ENCODE measurements at places on chromosomes 1 and 21.

DNA sequence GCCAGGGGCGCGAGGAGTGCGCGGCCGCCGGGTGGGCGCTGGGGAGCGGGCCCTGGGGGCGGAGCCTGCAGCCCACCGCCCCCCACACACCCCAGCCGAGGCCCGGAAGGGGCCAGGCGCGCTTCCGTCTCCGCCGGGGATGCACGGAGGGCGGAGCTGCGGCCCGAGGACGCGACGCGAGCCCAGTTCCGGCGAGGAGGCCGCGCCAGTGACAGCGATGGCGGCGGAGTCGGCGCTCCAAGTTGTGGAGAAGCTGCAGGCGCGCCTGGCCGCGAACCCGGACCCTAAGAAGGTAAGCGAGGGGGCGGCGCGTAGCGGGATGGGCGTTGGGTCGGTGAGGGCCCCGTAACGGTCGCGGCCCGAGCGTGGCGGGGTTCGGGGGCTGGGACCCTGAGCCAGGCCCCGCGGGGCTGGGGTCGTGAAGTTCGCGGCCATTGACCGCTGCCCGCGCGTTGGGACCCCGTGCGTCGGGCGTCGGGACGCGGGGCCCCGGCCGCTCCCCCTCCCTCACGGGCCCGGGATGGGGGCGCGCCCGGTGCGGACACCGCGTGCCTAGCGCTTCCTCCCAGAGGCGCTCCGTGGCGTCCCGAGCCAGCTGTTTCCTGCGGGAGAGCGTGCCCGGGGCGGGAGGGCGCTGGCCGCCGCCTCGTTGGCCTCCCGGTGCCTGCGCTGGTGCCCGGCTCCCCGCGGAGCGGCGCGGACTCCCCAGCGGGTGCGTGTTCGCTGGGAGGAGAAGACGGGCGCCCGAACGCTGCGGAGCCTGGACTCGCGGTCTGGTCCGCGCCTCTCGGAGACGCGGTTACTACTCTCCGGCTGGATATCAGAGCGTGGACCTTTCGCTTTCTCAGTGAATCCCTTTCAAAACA lies at the start of gene ELOA:
TSS of gene ELOA (plus strand) at position 185 of the 866 bp plus-strand sequence. CDS start at position 218, 33 bp downstream.
- no peak for DNase-seq

DNA sequence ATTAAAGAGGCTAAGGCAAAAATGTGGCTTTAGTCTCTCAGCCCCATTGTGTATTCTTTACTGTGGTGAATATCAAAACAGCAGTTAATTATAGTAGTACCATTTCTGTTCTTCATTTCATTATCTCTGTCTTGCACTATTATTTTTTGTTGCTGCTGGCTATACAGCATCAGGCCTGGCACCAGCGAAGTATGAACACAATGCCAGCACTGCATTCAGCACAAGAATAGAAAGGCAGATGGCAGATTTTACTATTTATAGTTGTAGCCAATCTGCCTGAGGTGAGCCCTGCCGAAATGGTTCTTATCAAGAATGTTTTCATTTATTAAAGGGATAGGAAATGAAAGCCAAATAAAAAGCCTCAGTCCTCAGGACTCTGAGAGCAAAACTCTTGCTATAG lies 72.1 kb downstream of the GPR52 start:
- DNase-seq: no peak

DNA sequence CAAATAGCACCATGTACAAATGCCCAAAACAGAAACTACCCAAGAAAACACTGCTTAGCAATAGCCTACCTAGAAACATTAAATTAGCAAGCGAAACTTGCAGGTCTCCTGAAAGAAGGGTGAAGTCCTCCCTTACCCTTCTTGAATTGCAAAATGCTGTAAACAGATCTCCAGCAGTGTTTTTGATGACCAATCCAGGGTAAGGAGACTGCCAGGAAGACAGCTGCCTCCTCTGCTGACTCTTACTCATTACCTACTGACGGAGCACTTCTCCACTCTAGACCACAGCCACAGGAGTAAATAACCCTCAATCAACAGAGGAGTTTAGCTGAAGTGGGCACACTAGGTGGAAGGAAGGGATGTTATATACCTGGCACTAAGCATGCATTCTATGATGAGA lies 32.2 kb upstream of the GADD45A start:
- DNase-seq: peak; percentile 47

DNA sequence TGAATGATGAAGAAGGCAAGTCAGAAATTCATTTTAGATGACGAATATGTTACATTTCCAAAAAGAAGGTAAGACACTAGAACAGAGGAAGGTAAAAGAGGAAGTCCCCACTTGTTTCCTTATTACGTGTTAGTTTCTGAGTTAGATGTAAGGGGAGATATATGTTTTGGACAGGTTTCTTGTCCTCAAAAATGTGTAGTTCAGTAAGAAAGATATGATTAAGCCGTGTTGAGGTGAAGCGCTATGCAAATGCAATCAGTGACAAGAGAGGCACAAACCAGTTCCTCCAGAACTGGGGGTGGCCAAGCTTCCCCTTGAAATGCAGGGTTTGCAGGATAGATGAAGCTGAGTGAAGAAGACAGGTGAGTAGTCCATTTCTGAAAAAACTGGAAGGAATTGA lies 293.3 kb upstream of the RUNX1 start:
- DNase-seq: no peak

DNA sequence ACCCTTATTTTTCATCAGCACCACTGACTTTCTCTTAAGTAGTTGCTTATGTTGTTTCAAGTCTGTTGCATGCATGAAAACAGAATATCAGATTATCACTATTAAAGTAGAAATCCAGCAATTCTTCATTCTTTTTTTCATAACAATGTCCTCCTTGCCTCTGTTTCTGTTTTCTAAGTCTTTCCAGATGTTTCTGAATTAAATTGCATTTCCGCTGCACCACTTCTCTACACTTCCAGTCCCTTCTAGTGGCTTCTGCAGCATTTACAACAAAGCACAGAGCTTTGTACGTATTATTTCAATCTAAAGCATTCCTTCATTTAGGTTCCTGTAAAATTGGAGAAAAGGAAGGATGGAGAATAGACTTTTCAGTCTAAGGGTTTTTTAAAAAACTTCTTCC lies 42.4 kb downstream of the PATJ start:
- no peak for DNase-seq

DNA sequence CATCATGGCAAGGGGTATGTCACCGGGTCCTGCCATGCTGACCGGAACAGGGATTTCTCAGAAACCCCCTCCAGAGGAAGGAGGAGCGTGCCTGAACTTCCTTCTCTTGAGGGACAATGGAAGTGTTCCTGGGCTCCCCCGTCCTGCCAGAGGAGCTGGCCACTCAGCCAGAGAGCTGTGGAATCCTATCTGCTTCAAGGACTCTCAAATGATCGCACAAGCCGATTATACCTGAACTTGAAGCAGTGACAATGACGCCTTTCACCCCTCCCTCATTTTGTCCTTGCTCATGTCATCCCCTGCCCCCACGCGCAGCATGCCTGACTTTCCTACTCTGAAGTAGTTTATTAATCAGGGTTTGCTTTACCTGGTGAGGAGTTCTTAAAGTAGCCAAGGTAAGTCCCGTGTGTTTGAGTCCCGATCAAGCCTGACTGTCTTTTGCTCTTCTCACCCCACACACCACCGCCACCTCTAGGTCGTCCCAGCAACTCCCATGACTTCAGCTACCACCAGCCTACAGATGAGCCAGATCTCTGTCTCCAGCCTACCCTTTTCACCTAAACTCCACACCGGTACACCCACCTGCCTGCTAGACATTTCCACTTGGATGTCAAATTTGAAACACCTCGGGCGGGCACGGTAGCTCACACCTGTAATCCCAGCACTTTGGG lies 25.0 kb upstream of the PRELP start:
- no peak for DNase-seq

DNA sequence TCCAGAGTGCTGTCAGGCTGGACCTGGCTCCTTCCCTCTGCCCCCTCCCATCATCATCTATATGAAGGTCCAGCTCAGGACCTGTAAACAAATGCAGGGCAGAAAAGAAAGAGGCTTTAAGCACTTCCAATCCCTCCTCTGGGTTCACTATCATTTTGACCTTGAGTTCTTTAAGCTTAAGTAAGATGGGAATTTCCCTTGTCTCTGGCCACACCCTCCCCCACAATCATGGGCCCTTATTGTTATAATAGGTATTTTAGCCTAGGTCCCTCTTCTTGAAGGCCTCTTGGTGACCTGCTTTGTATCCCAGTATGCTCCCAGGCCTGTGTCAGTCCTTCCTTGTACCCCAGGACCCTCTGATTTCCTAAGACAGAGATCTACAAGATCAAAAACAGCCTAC lies 45.1 kb upstream of the EPS15 start:
- no peak for DNase-seq

DNA sequence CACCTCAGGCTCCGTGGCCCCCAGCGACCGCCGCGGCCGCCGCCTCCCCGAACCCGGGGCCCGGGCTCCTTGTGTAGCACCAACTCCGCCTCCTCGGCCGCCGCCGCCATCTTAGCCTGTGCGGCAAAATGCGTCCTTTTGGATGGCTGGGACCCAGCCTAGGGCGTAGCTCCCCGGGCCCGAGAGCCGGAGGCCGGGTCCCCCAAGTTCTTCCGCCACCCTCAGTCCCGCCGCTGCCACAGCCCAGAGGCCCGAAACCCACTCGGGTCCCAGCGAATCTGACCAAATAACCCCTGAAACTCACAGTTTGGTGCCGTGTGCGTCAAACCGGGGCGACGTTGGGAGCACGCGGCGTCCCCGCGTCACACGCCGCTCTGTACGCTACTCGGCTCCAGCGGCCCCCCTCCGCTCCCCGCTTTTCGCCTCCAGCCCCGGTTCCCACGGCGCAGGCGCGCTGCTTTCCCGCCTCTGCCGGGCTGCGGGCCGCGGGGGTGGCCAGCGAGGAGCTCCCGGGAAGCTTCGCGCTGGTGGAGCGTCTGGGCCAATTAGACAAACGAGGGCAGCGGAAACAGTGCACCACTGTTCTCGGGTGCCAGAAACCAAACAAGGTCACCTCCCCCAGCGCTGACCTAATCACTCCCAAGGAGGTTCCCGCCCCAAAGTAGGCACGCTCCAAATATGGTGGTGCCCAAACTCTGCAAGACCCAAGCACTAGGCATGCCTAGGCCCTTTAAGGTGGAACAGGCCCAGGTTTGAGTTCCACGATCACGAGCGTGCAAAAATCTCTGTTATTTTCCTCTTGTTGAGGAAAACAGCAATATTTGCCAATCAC lies at the start of gene ZNF644:
TSS of gene ZNF644 (minus strand) at position 350 of the 832 bp plus-strand sequence. CDS start 39,682 bp downstream, outside the sequence.
- DNase-seq: peak; percentile 69

DNA sequence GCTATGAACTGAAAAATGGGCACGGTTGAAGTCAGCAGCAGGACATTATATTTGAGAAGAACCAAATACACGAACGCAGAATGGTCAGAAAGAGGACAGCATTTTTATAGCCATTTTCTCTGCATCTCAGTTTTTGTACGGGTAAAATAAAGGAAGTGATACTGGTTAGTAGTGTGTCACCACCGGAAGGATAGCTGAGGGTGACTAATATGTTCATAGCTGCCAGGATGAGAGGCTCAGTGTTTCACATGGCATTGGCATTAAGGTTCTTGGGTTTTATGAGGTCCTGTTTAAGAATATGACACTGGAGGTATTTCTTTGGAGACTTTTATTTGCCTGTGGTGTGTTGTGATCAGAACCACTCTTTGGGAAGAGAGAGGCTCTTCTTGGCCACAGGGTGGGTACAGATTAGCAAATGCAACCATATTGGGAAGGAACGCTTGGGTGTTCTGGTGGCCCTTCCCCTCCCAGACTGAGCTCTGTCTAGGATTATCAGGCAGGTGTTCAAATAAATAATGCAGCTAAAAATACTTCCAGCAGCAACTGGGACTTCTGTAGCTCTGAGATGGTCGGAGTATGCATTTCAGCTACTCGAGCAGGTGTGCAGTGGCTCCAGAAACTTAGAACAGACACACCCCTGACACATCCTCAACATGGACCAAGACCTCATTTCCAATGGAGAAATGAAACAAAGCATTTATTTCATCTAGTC lies 158.2 kb downstream of the PBX1 start:
- DNase-seq: no peak

- DNase-seq: no peak
Observed at GRCh38 chr1:112558634-112559033, 49.9 kb downstream of the WNT2B start.

GRCh38 chr1:72846476-72847278 lies 564.3 kb upstream of the NEGR1 start:
- no peak for DNase-seq

DNA sequence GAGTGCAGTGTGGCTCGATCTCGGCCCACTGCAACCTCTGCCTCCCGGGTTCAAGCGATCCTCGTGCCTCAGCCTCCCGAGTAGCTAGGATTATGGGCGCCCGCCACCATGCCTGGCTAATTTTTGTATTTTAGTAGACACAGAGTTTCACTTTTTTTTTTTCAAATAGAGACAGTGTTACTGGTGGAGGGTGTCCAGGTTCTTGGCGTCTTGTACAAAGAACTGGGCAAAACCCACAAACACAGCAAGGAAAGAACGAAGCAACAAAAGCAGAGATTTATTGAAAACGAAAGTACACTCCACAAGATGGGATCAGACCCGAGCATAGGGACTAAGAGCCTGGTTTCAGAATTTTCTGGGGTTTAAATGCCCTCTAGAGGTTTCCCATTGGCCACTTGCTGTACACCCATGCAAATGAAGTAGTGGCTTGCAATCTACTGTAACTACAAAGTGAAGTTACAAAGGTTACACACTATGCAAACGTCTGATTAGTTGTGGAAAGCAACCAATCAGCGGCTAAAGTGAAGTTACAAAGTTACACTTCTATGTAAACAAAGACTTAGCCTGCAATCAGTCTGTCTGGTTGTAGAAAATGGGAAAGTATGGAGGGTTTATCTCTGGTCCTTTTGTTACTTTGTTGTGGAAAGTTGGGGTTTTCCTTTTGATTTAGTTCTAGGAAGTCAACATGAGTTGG lies 199.1 kb downstream of the DYRK1A start:
- no peak for DNase-seq

DNA sequence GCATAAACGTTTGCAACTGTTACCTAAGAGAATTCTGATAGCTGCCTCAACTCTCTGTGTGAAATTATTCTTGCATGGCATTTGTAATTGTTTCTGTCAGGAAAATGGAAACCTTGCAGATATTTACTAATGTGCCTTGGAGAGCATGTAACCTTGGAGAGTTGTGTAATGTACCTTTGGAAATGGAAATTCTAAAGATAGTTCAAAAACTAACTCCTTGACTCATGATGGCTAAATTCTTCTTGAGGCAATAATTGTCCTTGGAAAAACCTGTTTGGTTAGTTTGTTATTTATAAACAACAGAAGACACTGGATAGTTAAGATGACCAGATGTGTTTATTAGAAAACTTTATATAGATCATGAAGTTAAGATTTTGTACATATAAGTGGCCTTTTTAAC lies 1033.8 kb downstream of the PLA2G4A start:
- no peak for DNase-seq

GRCh38 chr21:41048145-41048544 lies 119.8 kb upstream of the BACE2 start:
- DNase-seq: no peak

All from kidney epithelial cell (primary cell).